ENCODE measurements at places on chromosomes 11 and 22.

DNA sequence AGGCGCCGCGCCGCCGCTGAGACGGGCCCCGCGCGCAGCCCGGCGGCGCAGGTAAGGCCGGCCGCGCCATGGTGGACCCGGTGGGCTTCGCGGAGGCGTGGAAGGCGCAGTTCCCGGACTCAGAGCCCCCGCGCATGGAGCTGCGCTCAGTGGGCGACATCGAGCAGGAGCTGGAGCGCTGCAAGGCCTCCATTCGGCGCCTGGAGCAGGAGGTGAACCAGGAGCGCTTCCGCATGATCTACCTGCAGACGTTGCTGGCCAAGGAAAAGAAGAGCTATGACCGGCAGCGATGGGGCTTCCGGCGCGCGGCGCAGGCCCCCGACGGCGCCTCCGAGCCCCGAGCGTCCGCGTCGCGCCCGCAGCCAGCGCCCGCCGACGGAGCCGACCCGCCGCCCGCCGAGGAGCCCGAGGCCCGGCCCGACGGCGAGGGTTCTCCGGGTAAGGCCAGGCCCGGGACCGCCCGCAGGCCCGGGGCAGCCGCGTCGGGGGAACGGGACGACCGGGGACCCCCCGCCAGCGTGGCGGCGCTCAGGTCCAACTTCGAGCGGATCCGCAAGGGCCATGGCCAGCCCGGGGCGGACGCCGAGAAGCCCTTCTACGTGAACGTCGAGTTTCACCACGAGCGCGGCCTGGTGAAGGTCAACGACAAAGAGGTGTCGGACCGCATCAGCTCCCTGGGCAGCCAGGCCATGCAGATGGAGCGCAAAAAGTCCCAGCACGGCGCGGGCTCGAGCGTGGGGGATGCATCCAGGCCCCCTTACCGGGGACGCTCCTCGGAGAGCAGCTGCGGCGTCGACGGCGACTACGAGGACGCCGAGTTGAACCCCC, 798 bp downstream of the BCR start:
- DNase-seq: peak; percentile 22

- DNase-seq: no peak
Measured at GRCh38 chr22:27718186-27719035, 83.1 kb downstream of the MN1 start.

DNA sequence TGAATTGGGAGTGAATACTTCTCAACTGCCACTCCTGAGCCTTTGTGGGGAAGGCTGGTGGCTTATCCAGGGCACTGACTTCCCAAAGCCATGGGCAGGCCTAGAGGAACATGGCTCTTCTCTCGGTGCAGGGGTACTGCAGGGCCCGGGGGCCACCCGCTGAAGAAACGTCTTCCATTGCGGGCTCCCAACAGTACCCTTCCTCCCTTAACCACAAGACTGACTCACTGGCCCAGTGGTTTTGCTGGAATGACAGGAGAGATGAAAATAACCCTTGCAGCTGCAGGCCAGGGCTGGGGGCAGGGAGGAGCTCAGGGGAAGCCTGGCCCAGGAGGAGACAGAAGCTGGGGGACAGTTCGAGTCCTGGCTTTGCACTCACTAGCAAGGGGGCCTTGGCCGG, 13.5 kb downstream of the TXN2 start:
- peak; percentile 24 for DNase-seq

DNA sequence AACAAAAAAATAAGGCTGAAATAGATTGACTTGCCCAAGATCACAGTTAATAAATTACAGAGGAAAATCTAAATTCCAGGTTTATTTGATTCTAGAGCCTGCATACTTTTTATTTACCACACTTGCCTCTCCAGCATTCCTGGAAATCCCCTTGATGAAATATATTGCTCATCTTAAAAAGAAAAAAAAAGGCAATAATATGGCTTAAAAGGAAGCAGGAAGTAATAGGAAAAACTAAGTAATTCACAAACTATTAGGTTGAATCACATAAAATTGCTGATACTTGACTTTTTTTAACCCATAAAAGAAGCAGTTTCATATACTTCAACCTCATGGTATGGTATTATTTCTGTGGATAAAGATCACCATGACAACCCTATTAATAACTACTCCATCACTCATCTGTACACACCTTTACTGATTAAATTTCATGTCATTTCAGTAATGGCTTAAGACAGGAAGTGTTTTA, 52.9 kb downstream of the COPB1 start:
- DNase-seq: no peak

DNA sequence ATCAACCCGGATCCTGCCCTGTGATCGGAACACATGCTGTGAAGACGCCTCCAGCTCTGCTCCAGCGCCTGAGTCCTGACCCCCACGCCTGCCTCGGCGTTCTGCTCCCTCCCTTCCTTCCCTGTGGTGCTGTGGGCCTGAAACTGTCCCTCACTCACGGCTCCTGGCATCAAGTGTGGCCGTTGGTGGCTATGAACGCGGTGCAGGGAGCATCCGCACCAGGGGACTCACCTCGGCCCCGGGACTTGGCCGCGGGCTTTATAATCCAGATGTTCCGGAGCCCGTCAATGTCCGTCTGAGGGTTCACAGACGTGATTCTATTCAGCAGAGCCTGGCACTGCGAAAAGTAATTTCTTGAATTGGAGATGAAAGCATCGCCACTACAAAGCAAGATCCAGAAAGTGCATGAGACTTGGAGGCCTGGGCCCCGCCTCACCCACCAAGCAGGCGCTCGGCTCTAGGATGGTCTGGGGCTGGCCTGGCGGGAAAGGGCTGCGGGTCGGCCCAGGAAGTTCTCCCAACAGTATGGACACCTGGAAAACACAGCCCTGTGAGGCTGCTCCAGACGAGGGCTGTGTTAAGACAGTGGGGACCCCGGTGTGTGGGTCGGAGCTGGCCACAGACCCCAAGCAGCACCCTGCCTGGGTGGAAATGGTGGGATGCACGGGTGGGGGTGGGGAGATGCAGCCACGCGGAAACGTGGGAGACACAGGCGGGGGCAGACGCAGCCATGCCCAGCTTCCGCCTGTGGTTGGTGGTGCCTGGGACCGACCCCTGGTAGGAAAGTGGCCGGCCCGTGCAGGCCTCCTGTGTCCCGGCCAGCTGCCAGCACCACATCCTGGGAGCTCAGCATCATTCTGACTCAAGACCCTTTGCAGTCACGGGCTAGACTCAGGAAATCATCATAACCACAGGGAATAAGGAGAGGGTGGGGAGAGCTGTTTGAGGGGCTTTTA, 21.8 kb upstream of the IL17REL start:
- DNase-seq: no peak

DNA sequence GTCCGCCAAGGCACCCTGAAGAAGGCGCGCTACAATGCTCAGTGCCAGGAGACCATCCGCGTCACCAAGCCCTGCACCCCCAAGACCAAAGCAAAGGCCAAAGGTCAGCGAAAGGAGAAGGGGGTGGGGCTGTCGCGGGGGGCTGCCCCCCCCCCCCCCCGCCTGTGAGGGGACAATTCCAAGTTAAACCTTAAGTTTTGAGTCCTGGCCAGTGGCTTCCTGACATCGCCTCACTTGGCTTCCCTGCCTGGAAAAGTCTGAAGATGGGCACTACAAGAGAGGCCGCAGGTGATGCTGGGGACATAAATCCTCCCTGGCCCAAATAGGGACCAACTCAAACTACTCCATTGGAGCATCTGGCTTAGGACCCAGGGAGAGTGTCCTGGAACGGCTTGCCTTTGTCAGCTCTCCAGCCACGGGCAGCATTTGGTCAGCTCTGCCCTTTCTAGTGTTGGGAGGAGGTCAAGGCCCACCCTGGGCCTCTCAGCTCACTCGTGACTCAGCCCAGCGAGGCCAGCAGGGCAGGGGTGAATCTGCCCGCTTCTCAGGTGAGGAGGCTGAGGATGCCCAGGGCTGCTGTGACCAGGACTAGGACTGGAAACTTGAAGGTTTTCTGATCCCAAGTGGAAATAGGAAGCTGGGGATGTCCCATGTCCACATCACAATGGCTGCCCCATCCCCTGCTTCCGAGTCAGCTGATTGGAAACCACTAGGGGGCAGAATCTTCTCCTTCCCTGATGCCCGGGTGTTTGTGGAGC, 1.4 kb downstream of the MDK start:
- no peak for DNase-seq

DNA sequence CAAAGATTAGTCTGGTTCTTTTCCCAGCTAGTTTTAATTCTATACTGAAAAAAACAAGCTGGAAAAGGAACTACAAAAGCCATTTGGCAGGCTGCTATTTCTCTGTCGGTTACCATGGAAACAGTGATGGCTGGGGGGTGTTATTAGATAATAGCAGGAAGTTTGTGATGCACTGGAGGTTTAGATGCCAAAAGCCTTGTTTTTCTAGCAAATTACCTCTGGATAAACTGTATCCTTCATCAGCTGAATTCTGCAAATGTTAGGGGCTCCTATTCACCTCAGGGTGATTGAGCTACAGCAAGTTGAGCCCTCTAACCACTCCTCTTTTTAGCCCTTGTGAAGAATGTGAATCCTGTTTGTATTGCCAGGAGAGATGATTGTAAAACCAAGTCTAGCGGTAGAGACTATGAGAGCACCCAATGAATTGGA, 25.2 kb downstream of the ALKBH3 start:
- DNase-seq: no peak

DNA sequence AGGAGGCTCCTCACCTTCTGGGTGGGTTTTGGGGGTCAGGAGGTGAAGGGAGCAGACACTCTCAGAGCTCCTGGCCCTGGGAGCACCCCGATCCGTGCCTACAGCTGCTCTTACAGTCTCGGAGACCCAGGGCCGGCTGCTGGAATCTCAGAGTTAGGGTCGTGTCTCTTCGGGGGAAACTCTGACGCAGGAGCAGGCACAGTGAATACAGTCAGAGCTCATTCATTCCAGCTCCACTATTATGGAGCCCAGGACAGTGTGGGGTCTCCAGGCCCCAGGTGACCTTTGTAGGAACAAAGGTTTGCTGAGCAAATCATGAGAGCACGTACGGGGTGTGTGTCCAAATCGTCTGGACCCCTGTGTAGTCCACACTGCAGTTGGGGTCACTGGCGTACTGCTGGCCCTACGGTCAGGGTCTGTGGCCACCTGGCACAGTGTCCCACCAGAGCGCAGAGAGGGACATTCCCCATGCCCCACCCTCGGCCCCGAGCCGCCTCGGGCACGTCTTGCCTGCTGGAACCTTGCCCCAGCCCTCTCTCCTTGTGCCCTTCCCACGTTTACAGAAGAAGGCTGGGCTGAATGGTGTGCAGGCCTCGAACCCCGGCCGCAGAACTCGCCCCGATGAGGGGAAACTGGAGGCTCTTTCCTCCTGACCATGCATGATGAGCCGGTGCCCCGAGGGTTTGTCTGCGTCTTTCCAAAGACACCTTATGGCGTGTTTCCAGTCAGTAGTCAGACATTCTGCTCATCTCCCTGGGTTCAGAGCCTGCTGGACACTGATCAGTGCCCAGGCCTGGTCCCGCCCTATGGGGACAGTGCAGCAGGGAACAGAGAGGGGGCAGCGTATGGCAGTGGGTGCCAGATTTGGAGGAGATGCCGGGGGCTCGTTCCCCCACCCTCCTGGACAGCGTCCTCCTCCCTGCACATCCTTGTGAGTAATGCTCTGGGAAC, 1166.6 kb downstream of the BRD1 start:
- DNase-seq: no peak

DNA sequence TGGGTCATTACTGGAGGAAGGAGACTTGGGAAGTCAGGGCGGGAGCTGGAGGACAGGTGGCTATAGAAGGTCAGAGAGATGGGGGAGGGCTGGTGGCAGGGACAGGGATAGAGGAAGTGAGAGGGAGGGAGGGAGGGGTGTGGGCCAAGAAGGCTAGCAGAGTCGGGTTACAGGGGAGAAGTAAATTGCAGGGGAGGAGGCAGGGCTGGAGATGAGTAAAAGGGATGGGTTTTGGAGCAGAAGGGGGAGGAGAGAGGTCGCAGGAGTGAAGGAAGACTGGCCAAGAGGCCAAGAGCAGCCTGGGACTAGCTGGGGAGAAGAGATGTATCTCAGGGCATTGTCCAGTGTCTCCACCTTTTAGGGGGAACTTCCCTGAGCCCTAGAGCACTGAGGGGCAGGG, 33.0 kb downstream of the LRRC10B start:
- DNase-seq: no peak

- DNase-seq: no peak
Measured at GRCh38 chr11:105953886-105954285, 68.2 kb downstream of the MSANTD4 start.

GRCh38 chr22:35727436-35727835, 9.8 kb downstream of the APOL5 start:
- no peak for DNase-seq

GRCh38 chr11:75547617-75548058, 14.4 kb upstream of the SERPINH1 start:
- no peak for DNase-seq
